Germinal center (tissue), 1 donor: ENCODE measurements at places on chromosomes 1 and 21.
A peak's percentile ranks its signal among the peaks of the same experiment; 100 is the strongest.

DNA sequence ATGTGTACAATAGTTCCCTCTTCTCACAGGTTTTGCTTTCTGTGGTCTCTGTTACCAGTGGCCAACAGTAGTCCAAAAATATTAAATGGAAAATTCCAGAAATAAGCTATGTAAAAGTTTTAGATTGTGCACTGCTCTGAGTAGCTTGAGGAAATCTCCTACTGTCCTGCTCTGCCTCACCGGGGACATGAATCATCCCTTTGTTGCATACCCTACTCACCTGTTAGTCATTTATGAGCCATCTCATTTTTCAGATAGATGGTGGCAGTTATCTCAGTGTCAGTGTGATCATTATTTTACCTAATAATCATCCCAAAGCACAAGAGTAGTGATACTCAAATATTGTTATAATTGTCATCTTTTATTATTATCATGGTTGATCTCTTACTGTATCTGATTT lies 688.1 kb downstream of the PLA2G4A start:
- no peak for DNase-seq

- DNase-seq, result no peak
Measured at GRCh38 chr1:108699375-108700332, 7.5 kb downstream of the PRPF38B start.

DNA sequence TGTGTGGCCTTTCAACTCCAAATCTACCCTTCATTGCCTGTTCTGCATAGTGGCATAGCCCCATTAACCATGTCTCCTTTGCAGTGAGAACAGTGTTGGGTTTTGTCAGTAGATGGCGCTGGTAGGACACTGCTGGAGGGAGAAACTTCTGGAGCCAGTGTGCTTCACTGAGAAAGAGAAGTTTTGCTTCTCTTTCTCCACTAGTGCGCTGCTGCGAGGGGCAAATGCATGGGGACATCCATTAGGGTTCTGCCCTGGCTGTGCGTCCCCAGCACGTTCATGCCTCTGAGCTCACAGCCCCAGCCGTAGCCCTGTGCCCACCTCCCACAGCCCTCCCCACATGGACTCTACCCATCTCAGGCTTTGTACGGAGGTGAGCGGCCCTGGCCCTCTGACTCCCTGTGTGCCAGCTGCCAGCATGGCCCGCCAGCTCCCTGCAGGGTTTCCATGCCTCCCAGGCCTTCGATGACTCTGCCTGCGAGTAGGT lies 53.1 kb downstream of the RIMS3 start:
- DNase-seq, result peak; percentile 78

- DNase-seq, result no peak
Measured at GRCh38 chr21:22352088-22352487, 1353.9 kb downstream of the NCAM2 start.

DNA sequence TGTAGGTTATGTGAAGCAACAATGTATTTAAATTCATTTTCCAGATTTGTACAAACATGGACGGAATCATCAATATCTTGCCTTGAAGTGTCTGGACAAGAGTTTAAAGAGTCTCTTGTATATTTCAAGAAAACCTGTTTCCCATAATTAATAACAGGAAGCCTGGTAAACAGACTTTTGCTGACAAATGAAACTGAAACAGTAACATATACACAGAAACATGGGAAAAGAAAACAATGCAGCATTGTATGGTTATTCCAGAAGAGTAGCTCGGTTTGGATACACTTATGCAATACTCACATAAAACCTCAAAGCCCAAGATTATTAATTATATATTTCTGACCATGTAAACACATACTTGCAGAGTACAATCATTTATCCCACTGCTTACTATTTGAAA lies 265.5 kb downstream of the PTPRC start:
- no peak for DNase-seq

GRCh38 chr1:54127594-54128300 lies 25.1 kb downstream of the CDCP2 start:
- no peak for DNase-seq

DNA sequence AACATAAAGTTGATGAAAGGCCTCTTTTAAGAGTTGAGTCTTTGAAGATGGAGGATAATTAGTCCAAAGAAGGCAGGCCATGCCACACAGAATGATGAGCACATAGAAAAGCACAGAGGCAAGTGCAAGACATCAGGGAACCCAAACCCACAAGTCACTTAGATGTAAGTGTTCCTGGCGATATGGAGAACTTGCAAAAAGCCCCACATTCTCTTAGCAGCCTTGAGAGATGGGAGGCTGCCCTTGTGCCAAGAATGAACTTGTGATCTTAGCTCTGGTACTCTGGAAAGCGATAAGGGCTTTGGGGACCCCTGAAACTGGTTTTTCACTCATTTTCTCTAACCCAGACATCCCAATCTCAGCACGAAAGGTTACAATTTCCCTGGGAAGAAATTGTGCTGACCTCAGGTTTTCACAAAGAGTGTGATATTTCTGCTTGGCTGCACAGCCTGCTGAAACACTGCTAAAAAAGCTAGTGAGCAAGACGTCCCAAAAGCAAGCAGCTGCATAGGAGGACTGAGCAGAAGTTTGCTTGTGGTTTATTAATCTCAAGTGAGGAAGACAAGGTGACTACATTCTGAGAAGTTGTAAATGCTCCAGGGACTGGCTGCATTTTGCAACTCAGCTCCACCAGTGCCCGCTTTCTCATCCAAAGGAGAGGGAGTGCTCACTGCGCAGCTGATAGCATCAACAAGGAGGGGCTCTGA lies 496.9 kb upstream of the CAMK1G start:
- no peak for DNase-seq

GRCh38 chr1:218462116-218462515 lies 117.0 kb downstream of the TGFB2 start:
- DNase-seq, result no peak

DNA sequence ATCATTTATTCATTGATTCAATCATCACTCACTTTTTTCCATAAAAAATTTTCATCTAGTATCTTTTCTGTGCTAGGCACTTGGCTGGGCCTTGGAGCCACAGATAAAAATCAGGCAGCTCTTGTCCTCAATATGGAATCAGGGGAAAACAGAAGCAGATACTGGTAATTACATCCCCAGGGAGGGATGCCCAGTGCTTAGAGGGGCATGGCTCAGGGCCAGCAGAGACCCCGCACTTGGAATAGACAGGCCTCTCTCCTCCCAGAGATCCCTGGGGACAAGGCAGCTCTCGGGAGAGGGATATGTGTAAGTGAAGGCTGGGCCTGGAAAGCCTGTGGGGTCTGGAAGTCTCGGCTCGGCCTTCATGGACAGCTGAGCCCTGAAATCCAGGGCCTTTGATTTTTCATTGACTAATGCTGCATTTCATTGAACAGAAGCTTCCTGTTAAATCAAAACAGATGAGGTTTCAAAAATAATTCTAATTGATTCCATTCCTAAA lies 180.4 kb downstream of the FOXD2 start:
- no peak for DNase-seq

DNA sequence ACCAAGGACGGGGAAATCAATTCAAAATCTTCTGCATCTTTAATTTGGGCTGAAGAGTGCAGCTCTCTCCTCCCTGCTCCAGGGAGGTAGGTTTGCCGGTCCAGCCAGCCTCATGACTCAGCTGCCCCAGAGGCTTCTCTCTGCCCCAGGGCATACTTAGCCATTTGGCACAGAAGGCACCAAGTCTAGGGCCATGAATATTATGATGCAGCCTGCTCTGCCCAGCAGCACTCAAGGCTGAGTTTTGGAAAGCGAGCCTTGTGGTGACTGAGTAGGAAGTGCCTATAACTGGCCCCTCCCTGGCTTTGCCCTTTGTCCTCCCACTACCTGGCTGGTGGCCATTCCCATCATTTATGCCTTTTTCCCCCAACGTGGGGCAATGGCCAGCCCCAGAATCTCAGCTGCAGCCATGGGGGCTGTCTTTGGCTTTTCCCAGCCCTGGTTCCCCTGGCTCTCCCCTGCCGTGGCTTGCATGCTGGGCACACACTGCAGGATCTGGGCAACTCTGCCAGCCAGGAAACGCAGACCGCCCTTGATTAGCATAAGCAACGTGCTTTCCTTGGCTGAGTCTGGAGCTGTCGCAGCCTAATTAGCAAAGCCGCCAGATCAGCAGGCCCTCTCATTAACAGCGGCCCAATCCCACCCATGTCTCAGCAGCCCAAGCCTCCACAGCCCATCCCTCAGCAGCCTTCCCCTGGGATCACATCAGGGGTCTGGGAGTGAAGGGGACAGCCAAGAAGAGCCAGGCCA lies 258.6 kb upstream of the TMEM51 start:
- no peak for DNase-seq

- DNase-seq, result no peak
Measured at GRCh38 chr1:3463013-3463385, 8.5 kb downstream of the ARHGEF16 start.

- no peak for DNase-seq
Measured at GRCh38 chr1:19219451-19219850, 9.4 kb upstream of the UBR4 start.

DNA sequence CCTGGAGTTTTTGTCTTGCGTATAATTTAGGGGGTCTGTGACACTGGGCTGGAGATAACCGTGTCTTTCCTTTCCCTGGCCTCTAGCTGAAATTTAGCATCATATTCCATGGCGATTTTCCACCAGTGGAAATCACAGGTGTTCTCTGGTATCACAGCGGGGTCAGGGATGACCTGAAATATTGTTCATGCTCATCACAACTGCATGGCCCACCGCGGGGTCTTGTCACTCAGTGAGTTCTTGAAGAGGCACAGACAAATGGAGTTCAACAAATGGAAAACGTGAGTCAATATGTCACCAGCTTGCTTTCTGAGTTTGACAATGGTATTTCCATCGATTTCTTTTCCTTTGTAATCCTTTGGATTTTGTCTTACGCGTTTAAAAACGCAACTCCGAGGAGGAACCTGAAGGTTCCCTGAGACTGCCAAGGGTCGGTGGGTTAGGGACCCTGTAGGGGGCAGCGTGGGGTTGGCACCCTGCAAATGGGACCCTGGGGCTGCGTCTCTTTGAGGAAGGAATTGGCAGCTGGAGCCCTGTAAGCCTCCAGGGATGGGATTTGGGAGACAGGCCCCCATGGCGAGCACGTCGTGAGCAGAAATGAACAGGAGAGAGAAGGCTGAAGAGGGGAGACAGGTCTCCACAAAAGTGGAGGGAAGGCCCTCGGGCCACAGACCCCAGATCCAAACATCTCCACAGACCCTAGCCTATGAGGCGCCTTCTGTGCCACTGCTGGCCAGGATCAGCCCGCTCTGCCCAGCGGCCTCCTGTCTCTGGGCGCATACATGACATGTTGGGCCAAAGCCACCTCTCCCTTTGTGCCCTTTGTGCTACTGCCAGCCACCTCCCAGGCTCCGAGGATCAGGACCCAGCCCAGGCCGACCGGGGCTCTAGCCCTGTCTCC lies 32.1 kb upstream of the RUNX3 start:
- no peak for DNase-seq

DNA sequence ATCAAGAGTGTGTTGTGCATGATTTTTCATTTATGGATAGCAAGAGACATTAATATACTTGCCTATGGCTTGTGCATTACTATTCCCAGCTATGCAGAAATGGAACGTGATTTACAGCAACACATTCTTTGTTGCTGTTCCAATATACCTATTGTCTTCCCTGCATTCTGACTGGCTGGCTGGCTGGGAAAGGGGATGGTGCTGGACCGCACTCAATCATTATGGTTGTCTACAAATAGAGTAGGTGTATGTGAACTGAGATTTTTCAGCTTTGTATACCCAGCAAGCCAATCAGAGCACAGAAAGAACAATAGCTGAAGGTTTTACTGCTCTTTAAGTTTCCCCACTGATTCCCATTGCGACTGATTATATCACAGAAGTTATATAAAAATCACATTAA lies 167.5 kb downstream of the ATG4C start:
- no peak for DNase-seq

DNA sequence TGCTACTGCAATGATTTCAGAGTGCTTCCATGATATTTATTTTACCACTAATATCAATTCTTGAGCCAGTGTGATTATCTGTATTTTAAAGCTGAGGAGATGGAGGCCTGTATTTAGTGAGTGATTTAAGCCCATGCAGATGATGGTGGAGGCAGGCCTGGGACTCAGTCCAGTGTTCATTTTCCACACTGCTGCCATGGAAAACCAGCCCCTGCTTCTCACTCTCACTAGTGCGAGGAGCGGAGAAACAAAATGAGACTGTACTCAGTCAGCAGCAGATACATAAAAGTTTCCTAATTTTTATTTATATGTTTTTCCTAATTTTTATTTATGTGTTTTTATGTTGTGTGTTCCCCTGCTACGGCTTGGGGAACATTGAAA lies 32.8 kb downstream of the LRRC8B start:
- DNase-seq, result no peak

DNA sequence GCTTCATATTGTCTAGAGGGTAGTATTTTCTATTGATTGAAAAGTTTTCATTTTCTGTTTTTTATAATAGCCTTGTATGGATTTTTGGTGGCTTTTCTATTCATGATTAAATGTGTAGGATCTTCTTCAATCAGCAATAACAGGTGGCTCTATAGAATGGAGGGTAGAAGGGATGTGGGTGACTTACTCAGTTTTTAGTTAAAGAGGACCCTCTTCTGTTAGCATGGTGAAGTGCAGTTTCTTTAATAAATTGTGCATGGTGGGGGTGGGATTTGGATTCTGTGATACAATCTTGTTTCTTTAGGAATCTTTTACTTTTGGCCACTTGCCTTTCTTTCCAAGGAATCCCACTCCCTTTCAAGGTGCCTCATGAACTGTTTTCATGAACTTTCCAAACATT lies 64.7 kb downstream of the SLC35A3 start:
- DNase-seq, result peak; percentile 27

DNA sequence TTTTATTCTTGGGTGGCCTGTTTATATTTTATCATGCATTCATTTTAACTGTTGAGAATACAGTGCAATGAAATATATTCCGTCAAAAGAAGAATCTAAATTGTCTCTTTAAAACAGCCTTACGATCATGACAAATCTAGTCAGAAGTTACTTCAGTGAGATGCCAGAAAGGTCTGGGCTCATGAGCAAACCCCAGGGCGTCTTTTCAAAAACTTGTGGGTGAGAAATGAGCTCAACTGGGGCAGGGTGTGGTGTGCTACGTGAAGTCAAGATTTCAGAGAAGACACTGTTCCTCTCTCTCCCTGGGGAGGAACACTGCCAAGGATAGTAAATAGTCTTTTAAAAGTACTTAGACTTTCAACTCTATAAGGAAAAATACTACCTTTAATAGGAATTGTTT lies 13.4 kb upstream of the UAP1 start:
- DNase-seq, result no peak

- no peak for DNase-seq
Measured at GRCh38 chr21:44933199-44933917, 6.5 kb upstream of the SLX9 start.

- no peak for DNase-seq
Measured at GRCh38 chr1:243438815-243439214, 183.0 kb downstream of the SDCCAG8 start.

- DNase-seq, result no peak
Measured at GRCh38 chr1:108830119-108831008, 26.5 kb downstream of the AKNAD1 start.

GRCh38 chr1:77434967-77435366 lies 153.1 kb downstream of the AK5 start:
- no peak for DNase-seq

GRCh38 chr1:117632269-117633067 lies 26.6 kb downstream of the TENT5C start:
- no peak for DNase-seq
